Esophagus mucosa (tissue), 1 donor: ENCODE measurements at places on chromosomes 5 and 9. TPM values are rescaled to one million over a fixed set of nuclear protein-coding genes. Genes with fewer than 3 reads are reported as not detected.

DNA sequence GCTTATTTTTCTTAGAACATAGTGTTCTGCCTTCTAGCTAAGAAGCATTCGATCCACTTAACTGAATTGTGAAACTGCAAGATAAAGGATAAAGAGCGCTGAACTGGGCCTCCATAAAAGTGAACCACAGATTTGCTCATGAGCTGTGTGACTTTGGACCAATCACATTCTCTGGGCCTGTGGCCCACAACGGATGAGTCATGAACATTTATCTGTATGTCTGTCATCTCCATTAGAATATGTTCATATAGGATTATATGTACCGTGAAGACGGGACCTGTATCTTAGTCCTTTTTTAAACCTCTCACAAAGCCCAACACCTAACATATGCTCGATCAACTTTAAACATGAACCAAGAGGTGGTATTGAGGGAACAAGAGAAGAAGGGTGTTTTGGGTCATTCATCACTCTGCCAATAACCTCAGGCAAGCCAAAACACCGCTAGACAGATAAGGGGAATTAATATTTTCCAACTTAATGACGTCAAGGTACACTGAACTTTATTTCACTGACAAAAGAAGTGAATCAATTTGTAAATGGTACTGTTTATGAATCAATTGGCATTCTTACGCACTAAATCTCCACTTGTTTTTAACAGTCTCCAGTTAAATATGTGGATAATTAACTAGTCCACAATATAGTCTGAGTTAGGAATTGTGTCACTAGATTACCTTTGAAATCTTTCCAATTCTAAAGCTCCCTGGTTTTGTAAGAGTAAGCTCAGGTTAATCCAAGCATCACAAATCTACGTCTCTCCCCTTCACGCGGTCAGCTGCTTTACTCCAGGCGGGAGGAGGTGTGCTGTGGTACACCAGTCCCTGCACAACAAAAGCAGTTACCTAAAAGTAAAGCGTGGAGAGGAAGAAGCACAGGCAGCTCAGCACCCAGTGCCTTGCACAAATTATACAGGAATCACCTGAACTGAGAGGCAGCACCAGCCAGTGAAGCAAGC lies 1.6 kb downstream of the TMEM245 start:
- peak; percentile 44 for ATAC-seq

Gene CDC26
- 15.3 TPM for total RNA-seq

Gene VPS13A
- total RNA-seq: 14.7 TPM

- no peak for ATAC-seq
Measured at GRCh38 chr9:6443661-6444060, 30.7 kb downstream of the UHRF2 start.

DNA sequence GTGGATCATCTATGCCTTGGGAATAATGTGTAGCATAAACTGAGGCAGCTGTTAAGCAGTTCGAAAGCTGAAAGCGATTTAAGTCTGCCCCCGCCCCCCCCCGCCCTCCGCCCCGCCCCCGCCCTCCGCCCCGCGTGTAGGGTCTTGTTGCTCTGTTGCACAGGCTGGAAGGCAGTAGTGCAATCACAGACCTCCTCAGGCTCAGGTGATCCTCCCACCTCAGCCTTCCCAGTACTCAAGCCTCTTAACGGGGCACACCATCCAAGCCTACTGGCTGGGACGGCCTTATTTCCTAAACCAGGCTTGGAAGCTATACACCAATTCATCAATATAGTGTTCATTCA lies 945 bp downstream of the ANKDD1B start:
- ATAC-seq: peak; percentile 12

DNA sequence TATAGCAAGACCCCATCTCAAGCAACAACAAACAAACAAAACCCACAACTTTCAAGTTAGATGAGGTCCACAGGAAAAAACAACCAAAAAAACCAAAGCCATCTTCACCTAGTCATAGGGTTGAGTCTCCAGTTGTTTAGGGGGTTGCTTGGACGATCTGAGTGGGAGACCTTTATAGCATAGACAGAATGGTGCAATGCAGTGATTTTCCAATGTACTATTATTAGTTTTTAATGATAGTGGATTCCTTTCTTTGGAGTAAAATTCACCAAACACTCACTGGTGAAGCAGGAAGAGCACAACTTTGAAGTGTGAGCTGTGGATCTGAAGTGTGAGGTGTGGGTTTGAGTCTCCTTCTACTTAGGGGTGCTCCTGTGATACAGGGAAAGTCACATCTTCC lies 67.0 kb upstream of the KLF9 start:
- no peak for ATAC-seq

- ATAC-seq: no peak
Measured at GRCh38 chr5:101142102-101142501, 239.0 kb upstream of the ST8SIA4 start.

Gene CDH6
- 0.60 TPM for total RNA-seq

Gene BNC2
- 3.7 TPM for total RNA-seq

- no peak for ATAC-seq
Measured at GRCh38 chr5:73282383-73282782, 109.4 kb downstream of the TMEM174 start.

DNA sequence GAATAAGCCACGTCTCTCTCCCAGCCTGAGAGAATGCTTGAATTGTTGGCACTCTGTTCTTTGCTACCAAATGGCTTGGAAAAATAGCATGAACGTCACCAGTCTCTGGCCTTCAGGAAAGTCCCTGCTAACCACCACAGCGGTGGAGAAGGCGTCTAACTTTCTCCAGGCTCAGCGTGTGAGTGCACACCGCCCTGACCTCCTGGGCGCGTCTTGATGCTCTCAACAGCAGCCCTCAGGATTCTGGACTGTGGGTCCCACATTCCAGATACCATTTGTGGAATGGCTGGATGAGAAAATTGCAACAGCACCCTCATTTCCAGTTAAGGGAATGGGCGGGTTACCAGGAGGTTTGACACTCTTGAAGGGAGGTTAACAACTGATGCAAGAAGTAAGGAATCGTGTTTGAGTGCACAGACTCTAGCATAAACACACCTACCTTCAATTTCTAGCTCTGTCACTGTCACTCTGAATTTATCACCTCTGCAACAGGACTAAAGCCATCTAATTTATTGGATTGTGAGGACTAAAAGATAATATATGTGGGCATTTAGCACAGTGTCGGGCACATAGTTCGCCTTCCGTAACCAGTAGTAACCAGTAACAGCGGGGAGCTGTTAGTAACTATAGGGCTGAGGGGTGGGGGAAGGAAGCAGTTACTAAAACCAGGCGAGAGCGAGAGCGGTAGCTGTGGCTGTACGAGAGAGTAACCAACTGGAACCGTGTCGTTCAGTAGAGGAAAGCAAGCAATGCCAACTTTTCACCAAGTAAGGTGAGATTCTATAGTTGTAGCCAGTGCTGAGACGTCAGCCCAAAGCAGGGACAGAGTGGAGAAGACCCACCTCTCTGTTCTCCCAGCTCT lies 807 bp upstream of the PLGRKT start:
- peak; percentile 34 for ATAC-seq

Gene LCN1
- not detected for total RNA-seq
